Hematopoietic multipotent progenitor cell (in vitro differentiated cells): ENCODE measurements at places on chromosomes 4 and X.

DNA sequence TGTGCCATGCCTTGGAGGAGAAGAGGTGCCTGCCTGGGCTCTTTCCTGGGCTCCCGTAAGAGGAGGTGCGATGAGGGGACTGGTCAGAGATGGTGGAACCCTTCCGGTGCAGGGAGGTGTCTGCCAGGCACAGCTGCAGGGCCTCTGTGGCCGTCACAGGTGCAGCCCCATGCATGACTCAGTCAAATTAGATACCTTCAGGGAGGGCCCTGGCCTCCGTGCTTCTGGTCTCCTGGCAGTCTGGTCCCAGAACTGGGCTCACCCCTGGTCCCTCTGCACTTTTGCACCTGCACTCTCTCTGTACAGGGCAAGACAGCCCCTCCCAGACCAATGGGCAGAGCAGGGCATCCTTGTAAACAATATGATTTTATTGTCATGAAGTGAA, 49.9 kb upstream of the LRPAP1 start:
- no peak for DNase-seq

- DNase-seq = no peak
Measured at GRCh38 chr4:151176685-151177084, 77.3 kb downstream of the RPS3A start.

DNA sequence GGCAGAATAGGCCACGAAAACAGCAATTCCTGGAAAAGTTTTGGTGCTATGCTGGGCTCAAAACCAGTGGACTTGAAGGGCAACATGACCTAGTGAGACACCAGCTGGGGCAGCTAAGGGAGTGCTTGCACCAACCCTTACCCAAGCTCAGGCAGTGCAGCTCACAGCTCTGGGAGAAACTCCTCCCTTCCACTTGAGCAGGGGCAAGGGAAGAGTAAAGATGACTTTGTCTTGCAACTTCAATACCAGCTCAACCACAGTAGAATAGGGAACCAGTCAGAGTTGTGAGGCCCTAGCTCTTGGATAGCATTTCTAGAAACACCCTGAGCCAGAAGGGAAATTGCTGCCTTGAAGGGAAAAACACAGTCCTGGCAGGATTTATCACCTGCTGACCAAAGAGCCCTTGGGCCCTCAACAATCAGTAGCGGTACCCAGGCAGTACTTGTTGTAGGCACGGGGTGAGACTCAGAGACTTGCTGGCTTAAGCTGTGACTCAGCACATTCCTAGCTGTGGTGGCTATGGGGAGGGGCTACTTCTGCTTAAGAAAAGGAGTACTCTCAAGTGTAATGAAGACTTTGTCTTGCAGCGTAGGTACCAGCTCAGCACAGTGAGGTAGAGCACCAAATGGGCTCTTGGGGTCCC, 19.7 kb upstream of the ABCG2 start:
- DNase-seq = peak; percentile 77

DNA sequence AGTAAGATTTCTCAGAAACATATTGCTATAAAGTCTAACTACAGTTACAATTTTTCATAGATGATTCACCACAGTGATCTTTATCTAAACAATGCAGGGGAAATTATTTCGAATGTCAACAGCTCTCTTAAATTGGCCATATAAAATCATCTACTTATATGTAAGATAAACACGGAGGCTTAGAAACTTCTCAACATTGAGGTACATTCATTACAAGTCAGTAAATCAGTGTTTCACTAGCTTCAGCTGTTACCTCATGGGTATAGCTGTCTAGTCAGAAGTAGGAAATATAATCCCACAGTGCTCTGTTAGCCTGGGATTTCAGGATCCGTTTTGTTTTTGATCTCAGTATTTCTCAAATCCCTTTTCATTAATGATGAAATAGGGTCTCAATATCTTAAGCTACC, 43.2 kb downstream of the PCDH7 start:
- no peak for DNase-seq

- no peak for DNase-seq
Measured at GRCh38 chr4:162499478-162499877, 335.7 kb upstream of the FSTL5 start.

DNA sequence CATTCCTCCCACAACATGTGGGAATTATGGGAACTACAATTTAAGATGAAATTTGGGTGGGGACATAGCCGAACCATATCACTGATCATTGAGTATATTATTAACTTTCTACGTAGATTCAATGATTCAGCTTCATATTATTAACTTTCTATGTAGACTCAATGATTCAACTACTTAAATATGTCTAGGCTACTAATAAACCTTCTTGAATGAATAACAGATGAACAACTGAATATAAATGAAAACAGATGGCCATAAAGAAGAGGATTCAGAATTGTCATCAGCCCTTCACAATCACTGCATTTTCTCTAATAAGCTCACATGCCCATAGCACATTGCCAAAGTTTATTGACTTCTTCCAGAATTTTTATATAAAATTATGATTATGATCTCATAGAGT, 57.0 kb downstream of the CEP44 start:
- DNase-seq = no peak

DNA sequence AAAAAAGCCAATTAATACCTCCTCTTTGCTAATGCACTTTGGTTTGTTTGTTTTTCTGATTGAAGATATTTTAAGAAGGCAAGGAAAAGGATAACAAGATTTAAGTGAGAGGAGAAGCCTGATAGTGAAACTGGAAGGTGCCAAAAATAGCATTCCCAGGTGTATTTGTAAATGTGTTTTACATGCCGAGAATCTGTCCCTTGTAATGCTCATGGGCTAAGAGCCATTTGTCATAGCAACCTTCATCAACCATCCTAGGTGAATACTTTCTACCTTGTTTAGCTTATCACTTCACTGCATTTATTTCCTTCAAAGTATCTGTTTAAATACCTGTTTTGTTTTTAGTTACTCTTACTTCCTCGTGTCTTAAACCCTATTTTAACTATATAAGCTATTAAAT, 127.8 kb downstream of the KCTD8 start:
- DNase-seq = no peak

GRCh38 chr4:53813998-53814397, 222.7 kb upstream of the LNX1 start:
- no peak for DNase-seq

DNA sequence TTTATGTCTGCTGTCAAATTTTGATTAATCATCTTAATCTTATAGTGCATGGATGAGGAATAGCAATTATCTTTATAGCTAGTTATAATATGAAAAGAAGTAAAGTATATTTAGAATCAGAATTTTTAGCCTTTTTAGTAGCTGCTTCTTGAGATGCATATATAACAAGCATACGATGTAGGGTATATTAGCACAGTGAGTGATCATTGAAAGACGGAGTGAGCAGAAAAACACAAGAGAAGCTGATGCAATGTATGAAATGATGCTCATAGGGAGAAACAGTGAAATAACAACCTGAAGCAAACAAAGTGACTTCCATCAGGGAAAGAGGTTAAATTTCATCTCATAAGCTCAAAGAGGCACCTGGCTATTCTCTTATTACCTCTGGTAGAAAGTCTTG, 77.0 kb downstream of the GLRA3 start:
- no peak for DNase-seq

- DNase-seq = no peak
Measured at GRCh38 chrX:154121961-154122360, 22.1 kb upstream of the OPN1LW start.

DNA sequence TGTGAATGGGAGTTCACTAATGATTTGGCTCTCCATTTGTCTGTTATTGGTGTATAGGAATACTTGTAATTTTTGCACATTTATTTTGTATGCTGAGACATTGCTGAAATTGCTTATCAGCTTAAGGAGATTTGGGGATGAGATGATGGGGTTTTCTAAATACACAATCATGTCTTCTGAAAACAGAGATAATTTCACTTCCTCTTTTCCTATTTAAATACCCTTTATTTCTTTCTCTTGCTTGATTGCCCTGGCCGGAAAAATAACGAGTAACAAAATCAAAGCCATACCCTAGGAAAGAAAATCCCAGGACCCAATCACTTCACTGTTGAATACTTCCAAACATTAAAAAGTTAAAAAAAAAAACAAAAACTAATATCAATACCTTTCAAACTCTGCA, 67.7 kb upstream of the UGT2B4 start:
- no peak for DNase-seq

GRCh38 chr4:87088186-87088585, 132.2 kb downstream of the KLHL8 start:
- DNase-seq = no peak

GRCh38 chr4:5753766-5754528, 42.9 kb downstream of the EVC start:
- no peak for DNase-seq

DNA sequence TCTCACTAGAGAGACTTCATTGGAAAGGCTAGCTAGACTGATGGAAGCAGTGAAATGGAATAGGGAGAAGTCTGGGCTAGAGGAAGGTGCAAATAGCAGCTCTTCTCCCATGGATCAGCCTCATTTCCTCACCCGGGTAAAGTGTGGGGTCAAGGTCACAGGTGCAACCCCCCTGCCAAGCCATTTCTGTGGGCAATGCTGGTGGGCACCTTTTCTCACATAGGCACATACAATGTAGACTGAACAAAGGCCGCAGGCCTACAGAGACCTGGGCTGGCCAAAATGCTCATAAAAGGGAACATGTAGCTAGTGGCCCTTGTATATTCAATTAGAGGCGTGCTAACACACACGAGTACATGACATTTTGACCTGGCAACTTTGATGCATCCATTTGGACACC, 71.5 kb upstream of the EFNB1 start:
- no peak for DNase-seq

DNA sequence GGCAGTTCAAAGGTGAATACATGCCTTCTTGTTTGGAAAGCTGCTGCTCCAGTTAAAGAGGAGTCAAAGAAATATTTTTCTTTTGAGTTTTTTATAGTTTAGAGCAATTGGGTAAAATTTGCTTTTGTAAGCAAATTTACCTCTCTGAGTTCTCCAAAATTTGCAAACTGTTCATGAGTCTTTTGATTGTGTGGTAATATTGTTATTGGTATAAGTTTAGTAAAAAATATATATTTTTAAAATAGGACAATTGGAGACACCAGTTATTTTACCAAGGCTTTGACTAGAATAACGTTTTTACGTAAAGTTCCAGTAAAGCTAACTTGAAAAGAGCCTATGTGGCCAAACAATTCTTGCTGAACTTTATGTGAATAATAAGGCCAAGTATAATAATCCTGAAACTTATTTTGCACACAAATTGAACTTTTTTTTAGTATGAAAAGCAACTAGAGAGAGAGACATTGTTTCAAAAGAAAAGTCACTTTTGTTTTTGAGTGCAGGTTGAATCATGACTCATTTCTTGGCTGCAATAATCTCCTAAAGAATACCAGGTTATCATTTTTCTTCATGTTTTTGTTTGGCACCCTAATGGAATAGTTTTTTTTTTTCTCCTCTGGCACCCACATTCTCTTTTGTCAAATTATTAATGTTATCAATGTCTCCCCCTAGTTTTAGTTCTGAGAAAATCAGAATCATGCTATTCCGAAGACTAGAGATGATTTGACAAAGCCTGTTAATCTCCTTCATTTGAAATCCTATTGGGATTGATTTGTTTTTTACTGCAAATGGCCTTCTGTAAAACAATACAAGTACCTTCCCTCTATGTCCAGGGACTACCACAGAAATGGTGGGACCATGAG, 57.1 kb downstream of the UGT2B10 start:
- no peak for DNase-seq

DNA sequence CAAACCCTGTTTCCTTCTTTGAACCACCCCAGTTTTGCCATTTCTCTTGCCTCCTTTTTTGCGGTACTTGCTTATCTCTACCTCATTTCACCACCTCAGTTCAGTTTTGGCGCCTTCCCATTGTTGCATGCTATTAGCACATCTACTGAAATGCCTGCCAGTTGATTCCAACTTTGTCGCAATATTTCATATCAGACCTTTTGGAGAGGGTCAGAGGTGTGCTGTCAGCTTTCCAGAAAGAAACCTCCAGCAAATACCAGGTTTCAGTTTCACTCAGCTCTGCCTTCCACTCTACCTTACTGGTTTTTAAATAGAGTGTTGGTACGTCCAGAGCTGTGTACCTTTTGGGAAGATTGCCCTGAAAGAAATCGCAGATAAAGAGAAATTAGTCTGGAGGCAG, 91.9 kb upstream of the CPEB2 start:
- no peak for DNase-seq

- no peak for DNase-seq
Measured at GRCh38 chr4:23455456-23456158, 434.2 kb downstream of the PPARGC1A start.

DNA sequence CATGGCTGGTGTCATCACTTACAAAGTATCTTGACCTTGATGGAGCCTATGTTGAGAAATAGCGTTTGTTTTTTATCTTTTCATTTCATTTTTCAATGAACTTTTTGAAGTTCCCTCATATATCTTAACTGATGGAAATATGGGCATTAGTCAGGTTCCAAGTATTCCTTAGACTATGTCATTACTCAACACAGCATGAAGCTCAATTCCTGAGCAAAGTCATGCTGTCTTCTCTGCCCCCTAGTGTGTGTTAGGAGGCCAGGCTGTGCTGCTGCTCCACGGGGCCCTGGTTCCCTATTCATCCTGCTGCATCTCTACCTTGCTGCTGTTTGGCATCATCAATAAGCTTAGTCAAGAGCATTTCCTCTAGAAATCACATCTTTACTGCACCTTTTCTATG, 40.9 kb downstream of the GPR143 start:
- DNase-seq = no peak

- peak; percentile 10 for DNase-seq
Measured at GRCh38 chr4:68271851-68272357, 26.4 kb upstream of the TMPRSS11B start.

DNA sequence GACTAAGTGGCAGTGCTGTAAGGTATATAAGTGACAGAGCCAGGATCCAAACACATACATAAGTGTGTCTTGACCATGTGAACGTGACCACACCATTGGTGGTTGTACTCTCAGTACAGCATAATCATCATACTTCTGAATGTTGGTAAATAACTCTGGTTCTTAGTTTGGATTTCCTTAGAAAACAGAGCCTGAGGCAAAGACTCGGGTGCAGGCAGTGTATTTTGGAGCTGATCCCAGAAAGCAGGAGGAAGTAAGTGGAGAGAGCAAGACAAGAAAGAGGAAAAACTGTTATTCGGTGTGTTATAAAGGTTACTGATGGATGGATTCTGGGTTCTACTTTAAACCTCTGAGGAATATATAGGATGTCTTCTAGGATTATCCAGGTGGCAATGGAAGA, 127.9 kb downstream of the SLC39A8 start:
- no peak for DNase-seq

DNA sequence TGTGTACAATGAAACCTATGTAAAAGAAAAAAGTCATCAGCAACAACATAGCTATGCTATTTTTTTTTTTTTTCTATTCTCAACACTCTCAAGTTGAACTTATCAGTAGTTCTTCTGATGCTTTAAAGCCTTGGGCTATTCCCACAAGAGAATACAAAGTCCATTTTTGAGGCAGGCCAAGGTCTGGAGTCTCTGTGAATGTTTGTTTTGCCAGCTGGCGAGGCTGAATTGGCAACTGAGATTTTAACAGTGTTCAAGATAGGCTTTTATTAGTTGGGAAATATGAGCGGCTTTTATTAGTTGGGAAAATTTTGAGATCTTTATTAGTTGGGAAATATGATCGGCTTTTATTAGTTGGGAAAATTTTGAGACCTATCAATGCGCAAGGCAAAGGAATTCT, 336.6 kb downstream of the SLITRK2 start:
- DNase-seq = no peak
